HFF-Myc (cell line): ENCODE measurements at places on chromosomes 11 and 22.

- DNase-seq: no peak
These were observed 16.8 kb downstream of the PANX1 start for GRCh38 chr11:94145431-94145830.

DNA sequence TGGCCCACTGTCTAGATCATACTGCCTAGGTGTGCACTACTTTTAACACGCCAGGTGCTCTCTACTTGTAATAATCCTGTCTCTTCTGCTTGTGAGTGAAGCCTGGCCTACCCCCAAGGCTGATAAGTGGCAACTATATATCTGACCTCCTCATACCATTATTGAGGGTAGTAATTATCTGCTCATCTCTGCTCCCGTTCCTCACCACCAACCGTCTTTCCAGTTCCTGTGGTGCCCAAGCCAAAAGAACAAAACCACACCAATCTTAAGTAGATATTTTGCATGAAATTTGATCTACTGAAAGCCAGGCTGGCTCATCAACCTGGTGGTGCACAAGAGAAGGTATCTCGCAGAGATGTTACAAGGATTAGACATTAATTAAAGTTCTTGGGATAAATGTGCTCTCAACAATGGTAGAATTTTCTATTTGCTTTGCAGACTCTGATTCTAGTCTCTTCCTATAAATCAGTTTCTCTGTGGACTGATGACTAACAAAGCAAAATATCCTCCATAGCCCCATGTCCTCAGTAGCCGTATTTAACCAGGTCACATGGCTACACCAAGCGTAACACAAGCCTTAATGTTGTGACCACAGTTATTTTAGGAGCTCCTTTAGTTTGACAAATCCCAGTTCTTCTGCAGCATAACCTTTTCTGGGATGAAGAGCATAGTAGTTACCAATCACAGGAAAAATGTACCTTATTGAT, 267.2 kb downstream of the NTM start:
- no peak for DNase-seq

GRCh38 chr11:96101146-96101545, 177.2 kb upstream of the MTMR2 start:
- no peak for DNase-seq

- DNase-seq: no peak
These were observed 5.4 kb downstream of the FUT4 start for GRCh38 chr11:94549146-94549545.

GRCh38 chr22:36253523-36254490, 874 bp downstream of the APOL1 start:
- DNase-seq: no peak

- no peak for DNase-seq
These were observed 14.3 kb downstream of the OR52H1 start for GRCh38 chr11:5534046-5534445.

DNA sequence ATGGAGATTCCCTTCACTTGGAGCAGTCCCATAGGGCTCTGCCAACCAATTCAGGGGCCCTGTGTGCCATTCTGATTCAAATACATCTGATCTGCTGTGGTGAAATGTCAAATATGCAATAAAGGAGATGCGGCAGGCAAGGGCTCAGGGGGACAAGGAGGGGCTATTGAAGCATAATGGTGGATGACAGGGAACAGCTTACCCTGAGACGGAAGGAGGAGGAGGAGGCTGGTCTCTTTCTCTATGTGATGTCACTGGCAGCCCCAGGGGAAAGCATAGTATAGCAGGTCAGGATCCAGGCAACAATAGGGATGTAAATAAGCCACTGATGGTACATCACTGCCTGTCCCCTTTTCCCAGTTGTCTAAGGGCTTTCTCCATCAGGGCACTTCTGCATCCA, 350.9 kb upstream of the SYN3 start:
- DNase-seq: no peak

- DNase-seq: no peak
These were observed 81.6 kb upstream of the SORL1-AS1 start for GRCh38 chr11:121534131-121535093.

GRCh38 chr11:80440835-80441234, 1000.0 kb upstream of the TENM4 start:
- DNase-seq: no peak

- DNase-seq: no peak
These were observed 92.3 kb upstream of the SEPTIN5 start for GRCh38 chr22:19622061-19622441.

DNA sequence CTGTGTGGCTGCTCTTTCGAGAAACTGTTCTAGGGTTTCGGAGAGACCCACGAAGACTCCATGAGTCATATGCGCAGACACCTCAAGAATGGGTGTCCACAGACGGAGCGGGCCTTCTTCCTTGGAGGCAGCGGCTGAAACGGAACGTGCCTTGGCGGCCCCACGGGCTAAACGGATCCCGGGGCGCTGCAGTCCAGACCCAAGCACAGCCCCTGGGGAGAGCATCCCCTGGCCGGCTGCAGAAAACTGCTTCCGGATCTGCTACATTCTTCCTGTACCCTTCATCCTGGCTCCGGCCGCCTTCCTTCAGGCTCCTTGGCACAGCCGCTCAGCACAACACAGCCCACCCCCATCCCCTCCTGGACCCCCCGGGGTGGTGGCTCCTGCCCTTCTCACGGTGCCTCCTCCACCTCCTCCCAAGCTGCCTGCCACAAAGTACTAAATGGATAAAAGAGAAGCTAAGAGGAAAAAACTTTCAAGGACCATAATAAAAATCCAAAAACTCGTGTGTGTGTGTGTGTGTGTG, 25.4 kb downstream of the CPT1A start:
- DNase-seq: no peak

DNA sequence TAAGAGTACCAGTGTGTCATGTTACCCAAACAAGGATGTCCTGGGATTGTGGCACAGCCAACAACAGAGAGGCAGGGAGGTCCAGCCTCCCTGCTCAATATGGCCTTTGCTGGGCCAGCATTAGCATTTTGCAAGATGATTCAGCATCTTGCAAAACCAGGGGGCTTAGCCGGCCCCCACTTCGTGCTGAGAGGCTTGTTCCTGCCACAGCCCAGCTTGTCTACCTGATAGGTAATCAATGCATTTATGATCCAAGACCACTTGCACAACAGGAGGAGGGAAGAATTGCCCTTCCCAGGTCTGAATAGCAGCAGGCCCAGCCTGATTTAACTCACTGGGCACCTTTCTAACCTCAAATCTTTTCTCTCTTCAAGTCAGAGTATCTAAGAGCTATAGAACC, 189.0 kb upstream of the SYT13 start:
- DNase-seq: no peak

- DNase-seq: peak; percentile 33
These were observed 32.5 kb downstream of the MRGPRX2 start for GRCh38 chr11:19027829-19028595.

- DNase-seq: no peak
These were observed 1.6 kb downstream of the DIXDC1 start for GRCh38 chr11:111938687-111939160.

GRCh38 chr11:47786373-47786772, 19.2 kb upstream of the FNBP4 start:
- DNase-seq: no peak

GRCh38 chr11:19628018-19628417, 84.6 kb upstream of the NAV2 start:
- DNase-seq: no peak

DNA sequence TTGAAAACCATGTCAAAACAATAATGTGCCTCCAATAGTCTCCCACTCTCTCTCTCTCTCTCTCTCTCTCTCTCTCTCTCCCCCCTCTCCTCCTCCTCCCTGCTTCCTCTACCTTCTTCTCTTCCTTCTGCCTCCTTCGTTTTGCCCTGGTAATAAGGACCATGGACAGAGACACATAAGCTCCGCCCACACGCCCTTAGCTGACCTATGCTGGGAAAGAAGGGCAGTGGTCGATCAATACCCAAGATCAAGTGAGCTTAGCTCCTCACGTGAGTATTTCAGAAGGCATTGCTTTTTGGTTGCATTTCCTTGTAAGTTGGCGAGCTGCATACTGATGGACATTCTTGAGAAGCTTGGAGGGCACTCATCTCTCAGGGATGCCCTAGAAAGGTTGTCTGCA, 194.8 kb downstream of the MIAT start:
- DNase-seq: no peak

- no peak for DNase-seq
These were observed 7.6 kb upstream of the FTH1 start for GRCh38 chr11:61974766-61975631.

GRCh38 chr11:61797263-61797944, 4.7 kb downstream of the FEN1 start:
- DNase-seq: peak; percentile 75

DNA sequence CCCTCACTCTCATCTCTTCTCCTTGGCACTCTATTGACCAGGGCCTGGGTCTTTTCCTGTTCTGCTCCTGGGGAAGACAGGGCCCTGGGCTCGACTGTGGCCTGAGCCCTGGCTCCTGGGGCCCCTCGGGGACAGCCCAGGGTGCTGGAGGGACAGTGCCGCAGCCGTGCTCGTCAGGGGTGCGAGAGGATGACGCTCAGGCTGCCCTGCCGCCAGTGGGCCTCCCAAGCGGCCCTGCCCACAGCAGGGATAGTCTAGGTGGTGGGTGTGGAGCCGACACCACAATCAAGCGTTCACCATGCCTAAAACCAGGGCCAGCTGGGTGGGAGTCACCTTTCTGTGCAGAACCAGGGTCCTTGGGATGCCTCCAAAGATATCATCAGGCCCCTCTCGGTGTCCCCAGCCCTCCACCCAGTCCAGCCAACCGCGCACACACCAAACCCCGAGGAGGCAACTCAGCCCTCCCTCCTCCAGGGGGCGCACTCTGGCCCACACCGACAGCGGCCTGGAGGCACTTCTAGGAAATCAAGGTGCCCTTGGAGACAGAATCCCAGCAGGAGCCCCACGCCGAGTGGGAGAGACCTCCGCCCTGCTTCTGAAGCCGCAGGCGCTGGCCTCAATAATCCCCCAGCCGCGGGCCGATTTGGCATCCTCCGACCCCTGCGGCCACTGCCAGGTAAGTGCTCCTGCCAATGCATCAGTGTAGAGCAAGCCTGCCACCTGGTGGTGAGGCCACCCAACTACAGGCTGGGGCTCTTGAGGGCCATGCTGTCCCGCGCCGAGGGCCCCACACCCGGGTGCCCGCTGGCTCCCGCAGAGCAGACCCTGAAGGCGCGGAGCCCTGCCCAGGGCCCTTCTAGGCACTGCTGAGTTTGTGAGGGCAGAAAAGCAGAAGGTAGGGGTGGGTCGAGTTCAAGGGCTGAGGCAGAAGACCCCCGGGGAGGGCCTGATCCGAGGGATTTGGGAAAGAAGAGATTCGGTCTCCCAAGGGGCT, 496.4 kb downstream of the BUD13 start:
- no peak for DNase-seq

DNA sequence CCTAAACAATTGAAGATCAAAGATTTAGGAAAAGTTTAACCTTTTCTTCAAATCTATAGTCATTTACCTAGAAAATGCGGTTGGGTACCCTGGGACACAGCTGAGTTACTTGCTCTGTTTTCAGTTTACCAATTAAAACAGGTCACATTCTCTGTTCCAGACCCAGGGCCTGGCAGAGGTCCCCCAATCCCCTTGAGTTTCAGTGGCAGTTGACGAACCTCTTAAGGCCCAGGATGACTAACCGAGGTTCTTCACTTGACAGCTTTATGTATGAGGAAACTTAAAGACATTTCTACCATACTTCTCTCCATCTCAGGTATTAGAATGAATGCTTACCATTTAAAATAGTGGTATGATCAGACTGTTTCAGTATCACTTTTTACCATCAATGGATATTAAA, 16.3 kb downstream of the LDHAL6A start:
- no peak for DNase-seq

DNA sequence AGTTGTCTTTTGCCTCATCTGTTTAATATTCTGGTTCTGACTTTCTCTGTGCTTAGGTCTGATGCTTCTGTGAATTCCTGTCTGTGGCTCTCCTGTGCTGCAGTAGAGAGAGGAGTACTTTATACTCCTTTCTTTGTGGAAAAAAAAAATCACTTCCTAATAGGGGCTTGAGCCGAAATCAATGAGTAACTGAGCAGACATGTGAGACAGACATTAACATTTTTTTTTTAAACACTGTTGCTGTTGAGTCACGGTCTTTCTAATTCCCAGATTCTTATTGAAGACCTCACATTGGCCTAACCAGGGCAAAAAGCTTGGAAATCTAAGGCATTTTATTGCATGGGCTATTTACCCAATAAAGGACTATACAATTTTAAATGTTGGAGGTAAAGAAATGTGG, 86.1 kb downstream of the GRM5 start:
- no peak for DNase-seq

GRCh38 chr11:130964058-130964792, 47.9 kb upstream of the SNX19 start:
- no peak for DNase-seq

DNA sequence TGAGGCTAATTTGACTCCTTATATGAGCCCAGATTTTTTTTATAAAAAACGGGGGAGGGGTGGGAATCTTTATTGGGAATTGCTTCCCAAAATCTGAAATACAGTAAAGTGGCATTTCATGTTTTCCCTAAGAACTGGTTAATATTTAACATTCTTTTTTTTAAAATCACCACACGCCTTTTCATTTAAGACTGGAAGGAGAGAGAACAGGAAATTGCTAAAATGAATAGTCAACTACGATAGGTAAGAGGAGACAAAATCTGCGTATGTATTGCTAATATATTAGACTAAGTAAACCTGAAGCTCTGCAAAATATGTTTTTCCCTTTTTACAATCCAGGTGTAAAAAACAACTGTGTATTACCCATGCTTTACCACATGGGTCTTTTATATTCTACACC, 57.0 kb downstream of the SOX6 start:
- no peak for DNase-seq

DNA sequence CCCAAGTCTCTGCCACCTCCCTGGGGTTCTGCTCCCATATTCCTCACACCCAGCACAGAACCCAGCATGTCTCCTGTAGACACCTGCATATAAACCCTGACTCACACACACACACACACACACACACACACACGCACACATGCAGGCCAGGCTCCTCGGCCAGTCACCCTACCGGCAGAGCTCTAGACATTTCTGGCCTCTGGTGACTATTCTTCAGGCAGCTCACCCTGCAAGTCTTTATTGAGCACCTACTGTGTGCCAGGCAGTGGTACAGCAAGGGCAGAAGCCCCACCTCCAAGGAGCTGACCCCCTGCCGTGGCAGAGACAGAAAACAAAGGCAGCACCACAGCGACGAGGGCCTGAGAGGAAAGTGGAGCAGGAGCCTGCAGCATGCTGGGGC, 50.3 kb downstream of the CDKN1C start:
- DNase-seq: no peak

- no peak for DNase-seq
These were observed 56.6 kb downstream of the MACROD1 start for GRCh38 chr11:64109332-64109731.

GRCh38 chr11:63666874-63667273, 4.3 kb downstream of the ATL3 start:
- no peak for DNase-seq
